ENCODE measurements at places on chromosomes 4 and X.

DNA sequence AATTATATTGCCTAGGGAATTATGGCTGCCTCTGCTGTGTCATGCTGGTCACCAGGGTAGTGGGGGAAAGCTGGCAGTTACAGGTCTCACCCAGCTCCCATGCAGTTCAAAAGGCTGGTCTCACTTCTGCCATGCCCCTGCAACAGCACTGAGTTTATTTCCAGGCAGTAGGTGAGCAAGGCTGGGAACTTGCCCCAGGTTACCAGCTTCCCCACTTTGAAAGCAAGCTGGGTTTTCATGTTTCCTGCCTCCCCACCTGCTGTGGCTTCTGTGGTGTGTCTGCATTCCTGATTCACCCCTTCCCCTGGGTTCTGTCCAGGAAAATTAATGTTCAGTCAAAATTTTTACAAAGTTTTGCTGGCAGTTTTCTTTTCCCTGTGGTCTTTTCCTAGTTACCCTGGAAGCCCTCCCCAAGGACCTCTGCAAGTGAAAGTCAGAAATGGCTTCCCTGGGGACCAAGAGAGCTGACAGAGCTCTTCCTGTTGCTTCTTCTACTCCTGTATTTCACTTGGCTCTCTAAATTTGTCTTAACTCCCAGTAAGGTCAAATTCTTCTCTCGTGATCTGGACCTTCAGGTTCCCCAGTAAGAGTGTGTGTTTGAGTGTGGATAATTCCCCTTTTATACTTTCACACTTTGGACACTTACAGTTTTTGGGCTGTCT lies 58.5 kb upstream of the AGTR2 start:
- no peak for DNase-seq

DNA sequence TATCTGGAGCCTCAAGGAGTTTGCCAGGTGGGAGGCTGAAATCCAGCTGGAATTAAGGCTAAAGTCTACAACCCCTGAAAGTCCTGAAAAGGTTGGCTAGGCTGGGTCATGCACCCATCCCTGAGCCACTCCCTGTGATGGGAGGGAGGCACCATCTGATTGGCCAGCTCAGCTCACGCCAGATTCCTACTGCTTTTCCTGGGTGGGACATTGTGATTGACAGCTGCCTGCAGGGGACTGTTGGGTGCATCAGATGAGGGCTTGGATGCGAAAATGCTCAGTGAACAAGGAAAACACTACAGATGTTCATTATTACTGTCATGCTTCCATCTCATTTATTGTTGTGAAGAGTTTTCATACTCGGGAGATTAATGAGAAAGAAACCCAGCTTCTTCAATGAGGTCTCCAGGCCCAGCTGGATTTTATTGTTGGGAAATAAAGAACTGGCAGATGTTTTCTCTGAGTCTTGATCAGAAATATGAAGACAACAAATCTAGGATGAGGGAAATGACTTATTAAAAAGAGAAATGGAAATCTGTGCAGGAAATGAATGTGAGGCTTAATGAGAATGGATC lies 185.9 kb downstream of the STK32B start:
- peak; percentile 16 for DNase-seq

DNA sequence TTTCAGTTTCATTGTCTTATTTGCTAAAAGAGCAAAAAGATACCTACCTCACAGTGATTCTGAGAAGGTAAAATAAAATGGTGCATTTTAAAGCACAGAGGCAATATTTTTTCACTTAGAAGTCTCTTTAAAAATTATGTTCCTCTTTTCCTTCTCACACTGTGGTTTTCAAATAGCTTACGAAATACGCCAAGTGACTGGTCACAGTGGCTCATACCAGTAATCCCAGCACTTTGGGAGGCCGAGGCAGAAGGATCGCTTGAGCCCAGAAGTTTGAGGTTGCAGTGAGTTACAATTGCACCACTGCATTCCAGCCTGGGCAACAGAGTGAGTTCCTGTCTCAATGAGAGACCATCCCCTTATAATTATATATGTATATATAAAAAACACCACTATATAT lies 372.6 kb downstream of the FBXO8 start:
- no peak for DNase-seq

GRCh38 chr4:147754037-147754445 lies 22.2 kb downstream of the ARHGAP10 start:
- peak; percentile 51 for DNase-seq
